Activated CD8-positive, alpha-beta memory T cell treated with anti-CD3 and anti-CD28 coated beads for 48 hours (primary cell): ENCODE measurements at places on chromosomes 12 and 14.

DNA sequence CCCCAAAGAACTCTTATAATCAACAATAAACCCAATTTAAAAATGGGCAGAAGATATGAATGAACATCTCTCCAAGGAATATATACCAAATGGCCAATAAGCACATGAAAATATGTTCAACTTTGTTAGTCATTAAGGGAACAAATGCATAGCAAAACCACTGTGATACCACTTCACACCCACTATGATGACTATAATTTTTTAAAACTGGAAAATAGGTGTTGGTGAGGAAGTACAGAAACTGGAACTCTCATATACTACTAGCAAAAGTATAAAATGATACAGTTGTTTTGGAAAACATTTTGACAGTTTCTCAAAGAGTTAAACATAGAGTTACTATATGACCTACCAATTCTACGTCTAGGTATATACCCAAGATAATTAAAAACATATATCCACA lies 9.4 kb upstream of the HEATR5A start:
- no peak for DNase-seq

DNA sequence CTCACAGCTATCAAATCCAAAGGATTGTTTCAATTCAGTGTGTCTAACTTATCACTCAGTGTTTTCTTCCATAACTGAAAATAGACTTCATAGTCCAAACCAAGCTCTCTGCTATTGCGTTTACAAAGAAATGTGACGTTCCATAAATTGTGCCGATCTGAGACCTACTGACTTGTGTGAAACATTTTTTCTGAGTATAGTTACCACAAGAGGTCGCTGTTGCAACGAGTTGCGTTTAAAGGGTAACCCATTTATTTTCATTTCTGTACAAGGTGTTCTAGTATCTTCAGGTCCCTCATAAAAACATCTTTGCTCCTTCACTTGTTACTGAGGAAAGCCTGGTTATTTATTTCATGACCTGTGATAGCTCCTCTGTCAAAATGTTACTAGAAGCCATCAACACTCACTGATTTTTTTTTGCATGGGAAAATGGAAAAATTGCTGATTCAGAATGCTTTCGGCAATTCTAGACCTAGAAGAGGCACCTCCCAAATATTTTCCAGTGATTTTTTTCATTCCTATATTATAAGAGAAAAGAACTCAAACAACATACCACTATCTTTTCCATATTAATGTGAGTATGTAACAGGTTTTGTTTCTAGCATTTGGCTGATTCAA lies 60.9 kb upstream of the OR4E1 start:
- DNase-seq = no peak

DNA sequence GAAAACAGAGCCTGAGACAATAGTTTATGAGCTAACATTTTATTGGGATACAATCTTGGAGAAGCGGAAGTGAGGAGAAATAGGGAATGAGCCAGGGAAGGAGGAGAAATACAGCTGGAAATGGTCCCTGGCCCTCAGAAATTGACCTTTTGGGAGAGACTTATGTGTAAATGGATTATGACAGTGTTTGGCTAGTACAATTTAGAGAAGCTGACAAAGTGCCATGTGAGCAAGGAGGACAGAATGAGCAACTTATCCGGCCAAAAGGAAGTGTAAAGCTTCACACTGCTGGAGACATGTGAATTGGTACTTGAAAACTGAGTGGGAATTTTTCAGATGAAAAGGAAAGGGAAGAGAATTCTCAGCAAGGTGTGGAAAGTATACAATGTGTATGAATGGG lies 2.9 kb downstream of the GLIPR1 start:
- no peak for DNase-seq

DNA sequence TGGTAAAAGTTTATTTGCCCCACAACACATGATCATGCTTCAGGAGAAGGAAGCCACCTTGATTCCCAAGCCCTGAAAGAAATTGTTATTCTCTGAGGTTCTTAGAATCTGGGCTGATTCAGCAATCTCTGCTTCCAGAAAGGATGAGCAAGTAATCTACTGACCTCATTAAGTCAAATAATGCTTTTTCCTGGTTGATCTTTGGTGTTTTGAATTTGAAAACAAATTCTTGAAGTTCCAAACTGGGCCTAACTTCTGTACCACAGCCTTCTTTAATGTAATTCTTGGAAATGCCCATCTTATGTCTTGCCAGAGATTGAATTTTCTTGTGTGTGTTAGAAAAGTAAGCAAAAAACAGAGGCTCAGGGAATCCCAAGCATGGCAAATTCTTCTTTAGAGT lies 319.2 kb upstream of the DDHD1 start:
- no peak for DNase-seq

GRCh38 chr12:99131751-99132199 lies 486.7 kb downstream of the APAF1 start:
- DNase-seq = no peak

GRCh38 chr14:22691171-22691570 lies 47.0 kb upstream of the OR6J1 start:
- no peak for DNase-seq

GRCh38 chr14:100784523-100785337 lies 41.2 kb upstream of the MEG3 start:
- DNase-seq = no peak

DNA sequence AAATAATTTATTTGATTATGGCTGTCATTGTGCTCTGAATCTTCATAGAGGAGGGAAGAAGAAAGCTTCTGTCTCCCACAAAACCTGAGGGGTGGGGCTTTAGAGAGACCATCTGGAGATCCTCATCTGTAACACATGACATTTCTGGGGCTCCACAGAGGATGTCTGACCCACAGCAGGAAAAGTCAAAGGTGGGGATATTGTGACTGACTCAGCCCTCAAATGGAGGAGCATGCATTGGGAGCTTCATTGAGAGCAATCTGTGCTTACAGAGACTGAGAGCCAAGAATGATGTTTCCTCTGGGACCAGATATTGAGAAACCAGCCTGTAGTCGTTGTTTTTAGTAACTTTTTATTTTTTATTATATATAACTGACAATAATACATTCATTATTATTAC lies 158.7 kb downstream of the SYT1 start:
- no peak for DNase-seq

- DNase-seq = no peak
These were observed 6.7 kb upstream of the NFATC4 start for GRCh38 chr14:24361326-24361725.

DNA sequence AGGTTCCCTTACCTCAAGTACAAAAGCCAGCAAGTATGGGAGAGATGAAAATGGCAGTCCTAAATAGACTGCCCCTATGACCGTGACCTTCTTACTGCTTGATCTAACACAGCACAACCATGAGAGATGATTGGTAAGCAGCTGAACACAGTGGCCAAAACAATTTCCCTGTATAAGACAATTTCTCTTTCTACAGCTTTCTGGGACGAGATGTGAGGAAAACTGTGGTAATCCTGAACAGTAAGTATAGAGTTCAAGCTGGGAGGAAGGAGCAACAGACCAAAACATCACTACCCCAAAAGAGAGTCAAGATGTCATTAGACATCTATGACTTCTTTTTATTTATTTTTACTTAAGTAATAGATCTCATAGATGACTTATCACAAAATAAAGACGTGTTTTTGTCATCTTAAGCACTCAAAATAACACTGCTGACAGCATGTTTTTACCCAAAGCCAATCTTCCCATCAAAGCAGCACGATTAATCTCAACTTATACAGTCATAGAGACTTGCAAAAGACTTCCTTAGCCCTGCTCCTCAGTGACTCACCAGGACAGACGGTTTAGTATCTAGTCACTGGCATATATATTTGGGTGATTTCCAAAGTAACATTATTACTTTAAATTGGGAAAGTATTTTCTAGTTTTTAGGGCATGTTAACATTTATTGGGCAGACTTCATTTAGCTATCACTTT lies 3.7 kb downstream of the TMEM52B start:
- no peak for DNase-seq

GRCh38 chr12:96189781-96190180 lies 4.4 kb upstream of the ELK3 start:
- no peak for DNase-seq

DNA sequence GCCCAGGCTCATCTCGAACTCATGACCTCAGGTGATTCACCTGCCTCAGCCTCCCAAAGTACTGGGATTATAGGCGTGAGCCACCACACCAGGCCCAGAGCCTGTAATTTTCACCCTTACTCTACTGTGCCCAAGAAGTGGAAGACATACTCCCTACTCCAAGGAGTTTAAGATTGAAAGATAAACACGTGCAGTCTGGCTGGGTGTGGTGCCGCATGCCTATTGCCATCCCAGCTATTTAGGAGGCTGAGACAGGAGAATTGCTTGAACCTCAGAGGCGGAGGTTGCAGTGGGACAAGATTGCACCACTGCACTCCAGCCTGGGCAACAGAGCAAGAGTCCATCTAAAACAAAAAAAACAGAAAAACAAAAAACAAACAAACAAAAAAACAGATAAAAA lies 90.0 kb downstream of the NINJ2 start:
- DNase-seq = no peak

GRCh38 chr12:71771069-71771468 lies 16.4 kb downstream of the RAB21 start:
- DNase-seq = no peak

GRCh38 chr14:75047506-75047905 lies 3.8 kb downstream of the MLH3 start:
- no peak for DNase-seq

- DNase-seq = no peak
These were observed 219.6 kb upstream of the C14orf180 start for GRCh38 chr14:104359969-104360442.

DNA sequence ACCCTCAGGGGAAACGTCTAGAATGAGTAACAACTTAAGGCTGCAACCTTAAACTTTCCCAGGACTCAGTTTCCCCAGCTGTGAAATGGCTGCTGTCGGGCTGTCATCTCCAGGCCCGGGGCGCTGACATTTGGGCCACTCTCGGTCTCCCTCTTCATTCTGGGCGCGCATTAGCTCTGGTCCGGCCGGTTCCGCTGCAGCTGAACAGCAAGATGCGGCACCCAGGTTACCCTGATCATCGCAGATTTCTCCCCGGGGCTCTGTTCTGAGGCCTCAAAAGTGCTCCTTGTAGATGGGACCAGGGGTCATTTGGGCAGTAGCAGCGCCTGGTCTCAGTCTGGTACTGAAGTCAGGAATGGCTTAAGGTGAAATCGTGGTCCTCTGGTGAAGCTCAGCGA lies 890 bp upstream of the BCL7A start:
- DNase-seq = no peak

- DNase-seq = peak; percentile 19
These were observed 14.1 kb downstream of the FBXW8 start for GRCh38 chr12:116924558-116925453.

DNA sequence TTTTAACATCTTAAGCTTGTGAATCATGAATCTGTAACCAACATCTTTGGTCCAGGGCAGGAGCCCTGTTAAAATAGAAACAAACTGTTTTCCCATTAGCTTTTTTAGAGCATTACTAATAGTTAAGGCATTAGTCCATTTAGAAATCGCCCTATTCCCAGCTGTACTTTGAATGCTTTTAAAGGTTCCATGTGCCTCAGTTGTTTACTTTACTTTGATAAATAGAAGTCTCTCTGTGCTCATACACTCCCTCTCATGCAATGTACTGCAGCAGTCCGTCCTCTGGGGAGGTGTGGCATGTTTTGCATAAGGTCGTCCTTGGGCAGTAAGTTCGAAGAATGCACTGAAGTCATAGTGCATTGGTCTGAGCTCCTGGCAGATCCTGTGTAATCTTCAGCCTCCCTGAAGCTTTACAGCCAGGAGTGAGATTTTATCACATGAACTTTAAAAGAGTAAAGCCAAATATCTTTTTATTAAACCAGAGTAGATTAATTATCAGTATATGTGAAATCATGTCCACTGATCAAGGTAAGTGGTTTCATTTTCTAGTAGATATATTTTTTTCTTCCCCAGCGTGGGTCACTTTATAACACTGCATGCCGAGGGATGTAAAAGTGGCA lies 134.7 kb downstream of the FGD4 start:
- DNase-seq = no peak

DNA sequence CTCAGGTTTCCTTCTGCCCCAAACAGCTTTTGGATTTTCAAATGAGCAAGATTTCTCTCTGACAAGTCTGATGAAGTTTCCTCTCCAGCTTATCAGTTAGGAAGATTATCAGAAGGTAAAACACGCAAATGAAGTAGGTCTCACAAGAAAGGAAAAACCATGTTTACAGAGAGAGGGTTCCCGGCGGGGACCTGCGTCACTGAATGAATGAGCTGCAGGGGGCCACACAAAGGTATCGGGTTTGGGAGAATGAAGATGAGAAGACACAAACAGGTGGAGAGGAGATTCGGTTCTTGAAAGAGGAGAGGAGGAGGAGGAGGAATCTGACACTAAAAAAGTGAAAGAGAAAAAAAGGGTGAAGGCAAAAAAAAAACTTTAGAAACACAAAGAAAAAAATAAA lies 208.6 kb downstream of the CALM1 start:
- no peak for DNase-seq

- no peak for DNase-seq
These were observed 10.3 kb downstream of the MTERF2 start for GRCh38 chr12:106976668-106977067.

DNA sequence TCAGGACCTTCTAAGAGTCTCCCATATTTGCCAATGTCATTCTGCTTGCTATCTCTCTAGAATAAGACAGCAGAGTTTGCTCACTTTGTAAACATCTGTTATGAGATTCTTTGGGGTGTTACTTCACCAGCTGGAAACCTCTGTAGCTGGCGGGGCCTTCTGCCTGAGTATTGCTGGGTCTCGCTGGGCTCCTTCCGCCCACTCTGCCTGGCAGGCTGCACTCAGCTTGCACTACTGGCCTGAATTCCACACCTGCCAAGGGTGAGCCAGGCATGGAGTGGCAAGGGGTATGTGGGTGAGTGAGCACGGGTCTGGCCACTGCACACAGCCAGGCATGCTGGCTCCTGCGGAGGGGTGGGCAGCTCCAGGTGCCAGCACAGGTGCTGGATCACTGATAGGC lies 267.3 kb upstream of the PDE3A start:
- no peak for DNase-seq

DNA sequence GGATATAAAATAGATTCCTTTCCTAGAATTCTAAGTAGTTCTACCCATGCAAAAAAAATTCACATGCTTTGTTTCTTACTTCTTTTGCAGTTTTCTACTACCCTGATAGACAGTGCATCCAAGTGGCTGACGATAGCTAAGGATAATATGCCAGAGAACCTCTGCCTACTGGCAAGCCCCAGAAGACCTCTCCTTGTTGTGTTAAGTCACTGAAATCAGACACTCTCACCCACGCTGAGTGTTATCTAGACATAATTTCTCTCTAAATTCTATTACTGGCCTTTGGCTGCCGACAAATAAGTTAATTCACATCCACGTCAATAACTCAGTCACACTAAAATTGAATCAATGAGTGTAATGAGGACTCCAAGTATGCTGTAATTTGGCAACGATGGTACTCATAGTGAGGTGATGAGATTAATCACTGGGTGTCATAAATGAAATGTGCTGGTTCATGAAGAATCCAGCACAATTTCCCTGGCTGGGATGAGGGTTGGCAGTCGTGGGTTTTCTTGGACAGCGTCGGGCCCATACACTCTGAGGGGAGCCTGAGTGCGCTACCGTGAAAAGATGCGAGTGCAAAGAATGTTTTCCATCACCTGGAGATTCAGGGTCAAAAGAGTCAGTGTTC lies 354.8 kb upstream of the TMEM132C start:
- no peak for DNase-seq
